ENCODE measurements at places on chromosomes 5 and 9.

DNA sequence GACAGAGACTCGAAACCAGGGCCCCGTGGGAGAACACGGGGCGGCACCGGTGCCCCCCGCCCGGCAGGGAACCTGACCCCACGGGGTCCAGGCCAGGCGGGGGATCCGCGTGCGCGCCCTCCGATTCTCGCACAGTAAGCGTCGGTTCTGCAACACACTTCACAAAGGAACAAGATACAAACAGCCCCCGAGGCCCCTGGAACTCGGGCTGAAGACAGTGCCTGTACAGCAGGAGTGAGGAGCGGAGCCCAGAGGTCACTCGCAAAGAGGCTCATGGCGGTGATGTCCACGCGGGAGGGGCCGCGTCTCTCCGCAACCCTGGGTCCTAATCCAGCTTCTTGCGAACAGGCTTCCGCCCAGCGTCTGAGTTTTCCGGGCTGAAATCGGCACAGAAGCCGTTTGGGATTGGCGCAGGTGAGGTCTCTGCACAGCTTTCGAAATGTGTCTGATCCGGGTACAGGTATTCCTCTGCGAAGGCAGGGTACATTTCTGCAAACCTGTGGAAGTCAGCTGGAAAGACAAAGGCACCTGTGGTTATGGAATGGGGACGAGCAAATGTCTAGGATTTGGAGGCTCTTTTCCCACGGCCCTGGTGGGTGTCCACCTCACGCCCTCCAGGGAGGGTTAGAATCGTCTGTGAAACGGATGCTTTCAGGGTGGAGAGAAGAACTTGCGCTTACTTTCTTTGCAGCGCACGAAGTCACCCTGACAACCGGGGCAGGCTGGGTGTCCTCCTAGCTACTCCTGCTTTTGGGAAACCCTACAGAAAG is 18.3 kb upstream of the SLC6A3 start:
- DNase-seq = no peak

DNA sequence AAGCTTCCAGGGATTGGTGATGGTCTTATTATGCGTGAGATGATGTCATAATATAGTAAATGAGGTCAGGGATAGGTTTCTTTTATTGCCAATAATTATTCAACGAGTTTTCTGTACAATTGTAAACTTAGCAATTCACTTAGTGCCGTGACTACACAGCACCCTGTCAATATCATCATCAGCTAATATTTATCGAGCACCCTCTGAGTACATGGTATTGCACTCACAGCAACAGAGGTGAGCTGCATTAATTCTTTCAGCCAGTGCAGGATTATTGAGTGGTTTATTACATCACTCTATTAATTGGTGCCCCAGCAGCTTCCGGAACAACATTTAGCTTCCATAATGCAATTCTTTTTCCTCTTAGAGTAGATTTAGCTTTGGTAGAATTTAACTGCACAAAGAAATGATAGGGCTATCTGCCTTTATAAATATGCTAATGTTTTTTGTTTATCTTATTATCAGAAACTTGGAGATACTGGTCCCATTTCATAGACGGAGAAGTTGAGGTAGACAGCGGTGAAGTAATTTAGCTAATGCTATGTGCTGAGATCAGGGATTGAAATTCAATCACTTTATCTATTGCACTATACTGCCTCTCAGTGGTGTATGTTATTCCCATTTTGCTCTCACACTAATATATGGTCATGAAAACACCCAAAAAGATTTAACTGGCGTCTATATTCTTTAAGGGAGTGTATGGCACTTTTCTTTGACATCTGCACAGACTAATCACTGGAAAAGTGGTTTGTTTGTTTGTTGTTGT is 726.1 kb upstream of the WWC1 start:
- DNase-seq = peak; percentile 2

GRCh38 chr5:60883229-60883628 is 39.2 kb upstream of the ELOVL7 start:
- peak; percentile 54 for DNase-seq

GRCh38 chr5:141840280-141840812 is 37.9 kb downstream of the PCDH1 start:
- no peak for DNase-seq

DNA sequence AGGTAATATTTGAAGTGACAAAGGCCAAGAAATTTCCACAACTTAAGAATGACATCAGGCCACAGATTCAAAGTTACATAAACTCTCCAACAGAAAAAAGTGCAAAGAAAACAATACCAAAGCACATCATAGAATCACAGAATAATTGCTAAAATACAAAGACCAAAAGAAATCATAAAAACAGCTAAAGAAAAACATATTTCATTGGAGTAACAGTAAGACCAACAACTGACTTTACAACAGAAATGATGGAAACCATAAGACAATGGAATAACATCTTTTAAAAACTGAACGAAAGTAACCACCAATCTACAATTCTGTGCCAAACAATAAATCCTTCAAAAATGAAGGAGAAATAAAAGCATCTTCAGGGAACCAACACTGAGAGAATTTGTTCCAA is 38.3 kb downstream of the ZDHHC21 start:
- no peak for DNase-seq

DNA sequence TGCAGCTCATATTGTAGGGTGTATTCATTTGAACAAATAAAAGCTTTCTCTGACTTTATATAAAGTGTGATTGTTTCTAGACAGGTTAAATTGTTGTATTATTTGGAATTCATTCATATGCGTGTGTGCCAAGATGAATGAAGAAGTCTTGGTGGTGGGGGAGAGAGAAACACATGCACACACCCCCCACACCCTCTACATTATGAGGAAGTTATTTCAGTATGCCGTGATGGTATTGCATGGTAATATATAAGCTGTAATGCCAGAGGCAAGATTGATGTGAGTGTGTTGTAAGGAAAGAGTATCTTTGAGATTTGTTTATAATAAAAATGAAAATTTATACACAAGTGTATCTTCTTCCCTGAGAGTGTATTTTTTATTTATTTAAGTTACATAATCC is 71.0 kb downstream of the IPO11 start:
- DNase-seq = peak; percentile 6

GRCh38 chr5:33978306-33978705 is 6.2 kb downstream of the SLC45A2 start:
- no peak for DNase-seq

- DNase-seq = no peak
These were observed 688.3 kb downstream of the PRR16 start for GRCh38 chr5:121152411-121152810.

GRCh38 chr9:89542401-89543021 is 44.6 kb upstream of the SEMA4D start:
- no peak for DNase-seq

DNA sequence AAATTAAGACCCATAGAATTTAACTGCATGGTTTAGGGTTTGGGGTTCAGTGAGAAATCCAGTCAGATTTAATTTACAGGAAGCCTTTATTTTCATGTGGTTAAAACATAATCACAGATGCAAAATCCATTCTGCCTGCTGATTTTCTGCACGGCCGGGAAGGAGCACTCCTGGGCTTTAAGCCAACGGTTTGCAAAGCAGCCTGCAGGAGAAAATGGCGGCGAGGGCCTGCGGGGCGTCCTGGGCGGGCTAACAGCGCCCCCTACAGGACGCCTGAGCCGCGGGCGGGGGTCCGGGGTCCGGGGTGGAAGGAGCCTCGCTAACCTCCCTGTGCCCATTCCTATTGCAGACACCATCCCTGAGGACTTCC is 47.6 kb downstream of the THBS4 start:
- DNase-seq = peak; percentile 16

DNA sequence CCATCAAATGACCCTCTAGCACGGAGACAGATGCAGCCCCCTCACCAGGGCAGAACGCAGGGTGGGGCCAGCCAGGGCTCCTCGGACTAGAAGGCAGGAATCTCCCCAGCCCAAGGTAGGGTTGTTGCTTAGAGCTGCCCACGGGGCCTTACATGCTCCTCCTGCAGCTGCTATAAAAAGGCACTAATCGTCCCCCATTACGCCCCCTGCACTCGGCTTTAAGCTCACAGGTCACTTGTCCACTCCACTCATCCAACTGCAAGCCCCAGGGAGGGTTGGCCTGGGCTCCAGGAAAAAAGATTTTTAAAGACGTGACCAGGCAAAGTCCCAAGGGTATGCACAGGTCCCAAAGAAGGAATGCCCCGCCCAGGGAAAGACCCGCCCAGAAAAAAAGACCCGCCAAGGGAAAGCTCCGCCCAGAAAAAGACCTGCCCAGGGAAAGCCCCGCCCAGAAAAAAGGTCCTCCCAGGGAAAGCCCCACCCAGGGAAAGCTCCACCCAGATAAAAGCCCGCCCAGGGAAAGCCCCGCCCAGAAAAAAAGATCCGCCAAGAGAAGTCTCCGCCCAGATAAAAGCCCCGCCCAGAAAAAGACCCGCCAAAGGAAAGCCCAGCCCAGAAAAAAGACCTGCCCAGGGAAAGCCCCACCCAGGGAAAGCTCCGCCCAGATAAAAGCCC is 11.1 kb downstream of the GRIN1 start:
- DNase-seq = no peak

DNA sequence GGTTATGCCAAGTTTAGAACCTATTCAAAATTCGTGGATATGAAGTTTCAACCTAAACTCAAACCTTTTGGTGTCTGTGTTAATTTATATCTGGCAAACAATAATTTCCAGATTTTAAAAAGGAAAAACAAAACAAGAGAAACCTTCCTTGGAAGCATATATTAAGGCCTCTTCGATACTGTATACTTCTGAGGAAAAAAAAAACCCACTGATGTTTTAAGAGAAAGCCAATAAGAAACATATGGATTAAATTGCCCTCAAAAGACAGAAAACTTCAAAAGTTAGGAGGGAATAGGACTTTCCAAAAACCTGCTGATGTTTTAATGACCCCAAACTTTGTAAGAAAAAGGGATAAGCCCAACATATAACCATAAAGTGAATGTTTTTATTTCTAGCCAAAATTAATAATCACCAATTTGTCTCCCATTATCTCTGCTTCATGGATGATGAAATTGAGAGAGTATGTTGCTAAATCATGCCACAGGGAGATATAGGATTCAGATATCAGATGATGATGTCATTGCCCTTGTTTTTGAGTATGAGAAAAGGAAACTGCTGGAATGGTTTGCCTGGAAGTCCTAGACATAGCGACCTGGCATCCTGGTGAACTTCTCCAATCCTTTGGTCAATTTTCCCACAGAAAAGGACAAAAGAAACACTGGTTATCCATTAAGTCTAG is 423.9 kb downstream of the DMRT2 start:
- DNase-seq = no peak

GRCh38 chr5:112846556-112846955 is 14.5 kb upstream of the SRP19 start:
- no peak for DNase-seq

GRCh38 chr9:84385386-84386040 is 45.0 kb upstream of the SLC28A3 start:
- no peak for DNase-seq

- DNase-seq = no peak
These were observed 32.5 kb downstream of the FAM240B start for GRCh38 chr9:38687389-38687842.

GRCh38 chr5:74192606-74193299 is 447.8 kb downstream of the ENC1 start:
- DNase-seq = no peak

GRCh38 chr5:135219868-135220267 is 179.2 kb downstream of the MACROH2A1 start:
- DNase-seq = no peak

- DNase-seq = no peak
These were observed 42.5 kb upstream of the BASP1 start for GRCh38 chr5:17174965-17175364.

DNA sequence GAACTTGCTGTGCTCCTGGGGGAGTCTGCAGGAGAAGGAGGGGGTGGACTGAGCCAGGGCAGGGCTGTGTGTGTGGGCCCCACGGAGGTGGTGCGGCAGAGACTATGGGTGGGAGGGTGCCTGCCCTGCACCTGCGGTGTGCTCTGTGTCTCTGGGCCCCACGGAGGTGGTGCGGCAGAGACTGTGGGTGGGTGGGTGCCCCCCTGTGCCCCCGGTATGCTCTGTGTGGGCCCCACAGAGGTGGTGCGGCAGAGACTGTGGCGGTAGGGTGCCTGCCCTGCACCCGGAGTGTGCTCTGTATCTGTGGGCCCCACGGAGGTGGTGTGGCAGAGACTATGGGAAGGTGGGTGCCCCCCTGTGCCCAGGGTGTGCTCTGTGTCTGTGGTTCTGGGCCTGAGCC is 103.7 kb downstream of the EHMT1 start:
- no peak for DNase-seq

GRCh38 chr9:126151031-126151685 is 175.5 kb upstream of the MVB12B start:
- no peak for DNase-seq

DNA sequence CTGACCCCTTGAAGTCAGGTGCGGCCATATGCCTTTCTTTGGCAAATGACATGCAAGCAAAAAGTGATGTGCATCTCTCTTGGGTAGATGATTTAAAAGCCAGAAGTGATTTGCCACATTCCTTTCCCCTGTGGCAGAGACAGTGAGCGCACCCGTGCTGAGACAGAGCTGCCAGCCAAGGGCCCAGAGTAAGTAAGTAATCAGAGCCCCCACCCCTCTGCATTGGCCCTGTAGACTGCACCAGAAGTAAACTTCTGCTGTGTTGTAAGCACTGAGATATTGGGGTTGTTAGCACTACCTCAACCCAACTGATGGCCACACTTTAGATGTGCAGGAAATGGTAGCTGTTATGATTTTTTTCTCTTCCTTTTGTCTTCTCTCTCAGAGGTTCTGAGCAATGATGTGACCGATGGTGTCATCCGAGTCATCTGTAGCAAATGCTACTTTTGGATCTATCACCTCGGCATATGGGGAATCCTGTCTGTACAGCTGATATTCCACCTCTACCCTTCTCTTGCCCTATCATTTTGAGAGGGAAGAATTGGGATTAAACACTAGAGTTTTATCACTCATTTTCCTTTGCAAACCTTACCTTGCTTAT is 58.0 kb downstream of the DOCK2 start:
- no peak for DNase-seq

DNA sequence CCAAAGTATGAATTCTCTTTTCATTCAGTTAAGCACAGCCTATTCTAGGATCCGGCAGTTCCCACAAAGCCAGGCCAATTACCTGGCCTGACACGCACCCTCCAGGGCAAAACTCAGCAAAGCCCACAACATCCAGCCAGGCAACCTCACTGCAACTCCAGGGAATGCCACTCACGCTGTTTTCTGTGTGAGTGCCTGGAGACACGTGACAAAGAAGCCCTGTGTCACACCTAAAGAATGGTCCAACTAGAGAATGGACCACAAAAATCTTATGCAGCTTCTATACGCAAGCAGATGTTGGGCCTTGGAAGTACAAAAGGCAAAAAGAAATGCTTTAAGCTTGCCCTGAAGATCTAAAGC is 20.2 kb downstream of the RETREG1 start:
- no peak for DNase-seq

DNA sequence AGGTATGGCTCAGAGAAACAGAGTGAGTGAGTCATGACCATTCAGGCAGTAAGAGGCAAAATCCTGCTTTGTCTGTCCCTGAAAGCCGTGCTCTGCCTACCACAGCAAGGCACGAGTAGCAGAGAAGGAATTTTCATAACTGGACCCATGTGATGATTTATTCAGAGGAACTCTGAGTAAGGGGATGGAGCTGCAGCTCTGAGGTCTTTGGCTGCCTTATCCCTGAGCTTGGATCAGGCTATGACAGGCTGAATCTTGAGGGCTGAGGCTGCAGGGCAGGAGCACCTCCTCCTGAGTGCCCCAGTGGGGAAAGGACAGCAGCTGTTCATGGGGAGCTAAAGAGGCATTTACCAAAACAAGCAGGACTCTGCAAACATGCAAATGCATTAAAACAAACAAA is 183.4 kb downstream of the PAPPA start:
- DNase-seq = no peak
